ENCODE measurements at places on chromosomes 2 and 18.

DNA sequence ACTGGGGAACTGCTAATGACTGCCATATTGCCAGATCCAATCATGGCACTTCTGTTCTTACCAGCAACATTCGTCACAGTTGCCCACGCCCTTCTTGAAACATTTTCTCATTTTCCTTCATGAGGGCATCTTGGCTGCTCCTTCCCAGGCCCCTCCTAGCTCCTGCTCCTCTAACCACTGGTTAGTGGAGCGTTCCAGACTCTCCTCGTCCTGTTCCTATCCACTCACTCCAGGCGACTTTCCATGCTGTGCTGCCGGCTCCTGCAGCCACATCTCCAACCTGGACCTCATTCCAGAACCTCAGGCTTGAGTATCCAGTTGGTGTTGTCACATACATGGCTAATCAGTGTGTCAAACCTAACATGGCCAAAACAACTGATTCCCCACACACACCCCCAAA is 1.3 kb upstream of the ADI1 start:
- no peak for DNase-seq

DNA sequence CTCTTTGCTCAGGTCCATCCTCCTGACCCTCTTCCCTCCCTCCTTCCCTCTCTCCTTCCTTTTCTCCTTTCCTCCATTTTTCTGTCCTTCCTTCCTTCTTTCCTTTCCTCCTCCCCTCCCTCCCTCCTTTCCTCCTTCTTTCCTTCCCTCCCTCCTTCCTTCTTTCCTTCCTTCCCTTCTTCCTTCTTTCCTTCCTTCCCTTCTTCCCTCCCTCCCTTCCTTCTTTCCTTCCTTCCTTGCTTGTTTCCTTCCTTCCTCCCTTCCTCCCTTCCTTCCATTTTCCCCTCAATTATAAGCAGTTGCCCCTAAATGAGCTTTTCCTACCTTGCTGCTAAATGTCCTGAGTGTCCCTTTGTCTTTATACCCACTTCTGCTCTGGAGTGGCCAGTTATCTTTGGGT is 103.3 kb downstream of the NDUFA10 start:
- no peak for DNase-seq

GRCh38 chr2:31251018-31251417 is 17.1 kb downstream of the EHD3 start:
- no peak for DNase-seq

DNA sequence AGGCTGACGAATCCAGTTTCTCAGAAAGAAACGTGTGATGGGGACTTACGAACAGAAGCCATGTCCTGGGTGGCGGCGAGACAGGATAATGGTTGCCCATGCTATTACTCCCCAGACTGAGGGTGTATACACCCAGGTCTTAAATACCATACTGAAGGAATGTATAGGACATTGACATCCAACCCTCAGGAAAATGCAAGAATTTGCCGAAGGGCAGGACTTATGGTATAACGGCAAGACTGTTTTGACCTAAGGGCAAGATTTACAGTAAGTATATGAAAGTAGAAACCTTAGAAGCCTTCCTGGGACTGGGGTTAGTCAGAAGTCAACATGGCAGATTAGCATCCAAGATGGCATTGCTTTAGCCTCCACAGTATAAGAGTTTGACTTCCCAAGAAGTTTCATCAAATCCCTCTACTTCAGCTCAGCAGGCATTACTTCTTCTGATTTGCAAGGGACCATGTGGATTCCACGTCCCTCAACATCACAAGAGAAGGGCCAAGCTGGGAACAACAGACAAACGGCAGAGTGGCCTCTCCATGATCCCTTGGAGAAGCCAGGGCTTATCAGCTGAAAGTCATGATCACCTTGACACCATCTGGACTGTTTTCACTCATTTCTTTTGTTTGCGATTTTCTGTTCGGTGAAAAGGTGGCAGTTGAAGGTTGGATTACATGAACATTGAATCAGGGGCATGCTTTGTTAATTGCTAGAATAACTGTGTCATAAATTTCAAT is 21.1 kb downstream of the ST3GAL5 start:
- DNase-seq = no peak

DNA sequence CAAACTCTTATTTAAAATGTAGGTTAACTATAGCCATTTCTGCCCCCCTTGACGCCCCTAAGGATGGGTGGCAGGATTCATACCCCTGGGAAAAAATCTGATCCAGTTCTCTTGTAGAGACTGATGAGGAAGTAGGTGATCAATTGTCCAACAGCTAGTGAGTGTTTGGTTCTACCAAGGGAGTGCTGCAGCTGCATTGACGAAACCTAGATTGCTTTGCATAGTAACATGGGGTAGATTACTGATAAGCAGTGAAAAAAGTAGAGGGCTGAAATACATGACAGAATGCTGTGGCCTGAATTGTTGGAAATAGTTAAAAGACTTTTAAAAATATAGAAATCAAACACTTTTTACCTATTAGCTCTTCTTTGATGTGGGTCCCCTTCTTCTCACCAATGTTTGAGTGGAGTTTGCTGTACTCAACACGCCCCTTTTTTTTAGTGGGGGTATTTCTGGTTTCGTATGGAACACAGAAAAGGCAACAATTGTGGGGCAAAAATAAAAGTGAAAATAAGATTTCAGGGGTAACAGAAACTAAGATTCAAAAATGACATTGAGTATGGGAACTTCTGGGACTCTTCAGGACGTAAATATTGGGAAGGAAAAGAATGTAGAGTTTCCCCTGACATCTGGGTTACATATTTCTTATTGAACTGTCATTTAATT is 66.2 kb downstream of the MAIP1 start:
- no peak for DNase-seq

DNA sequence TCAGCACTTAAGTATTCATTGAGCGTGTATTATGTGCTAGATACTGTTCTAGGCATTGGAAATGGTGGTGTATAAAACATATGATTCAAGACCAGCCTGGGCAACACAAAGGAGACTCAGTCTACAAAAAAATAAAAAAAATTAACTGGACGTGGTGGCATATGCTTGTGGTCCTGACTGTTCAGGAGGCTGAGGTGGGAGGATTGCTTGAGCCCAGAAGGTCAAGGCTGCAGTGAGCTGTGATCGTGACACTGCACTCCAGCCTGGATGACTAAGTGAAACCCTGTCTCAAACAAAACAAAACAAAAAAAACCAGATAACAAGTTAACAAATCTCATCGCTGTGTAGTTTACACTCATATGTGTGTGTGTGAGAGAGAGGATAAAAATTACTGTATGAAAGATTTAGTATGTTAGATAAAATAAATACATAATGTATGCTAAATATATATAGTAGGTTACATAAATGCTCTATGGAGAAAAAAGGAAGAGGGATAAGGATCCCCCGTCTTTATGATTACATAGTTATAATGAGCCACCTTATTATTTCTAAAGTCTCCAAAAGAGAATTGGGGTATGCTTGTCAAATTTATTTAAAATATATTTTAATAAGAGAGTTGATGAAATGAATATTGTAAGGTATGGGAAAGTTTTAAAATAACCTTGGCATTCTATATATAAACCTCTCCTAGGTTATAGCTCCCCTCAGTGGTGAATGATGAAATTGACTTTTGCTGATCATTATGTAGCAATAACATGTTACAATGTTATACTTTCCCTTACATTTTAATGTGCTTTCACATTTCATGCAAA is 69.2 kb downstream of the EHBP1 start:
- DNase-seq = peak; percentile 46

GRCh38 chr2:186575302-186575701 is 14.6 kb upstream of the ITGAV start:
- no peak for DNase-seq

GRCh38 chr2:95009412-95009811 is 16.1 kb upstream of the MAL start:
- no peak for DNase-seq

DNA sequence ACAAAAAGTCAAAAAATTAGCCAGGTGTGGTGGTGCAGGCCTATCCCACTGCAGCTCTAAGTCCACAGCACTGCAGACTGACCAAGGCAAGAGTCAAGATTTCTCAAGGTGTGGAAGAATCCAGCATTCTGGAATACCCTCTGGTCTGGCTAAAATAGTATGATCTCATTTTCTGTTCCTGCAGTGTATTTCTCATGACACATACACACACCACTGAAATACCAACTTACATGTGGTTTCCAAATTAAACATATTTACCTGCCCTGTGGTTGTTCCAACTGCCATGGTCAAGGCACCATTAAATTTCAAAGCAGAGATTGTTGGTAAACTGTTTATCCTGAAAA is 30.9 kb downstream of the NOL10 start:
- DNase-seq = no peak

DNA sequence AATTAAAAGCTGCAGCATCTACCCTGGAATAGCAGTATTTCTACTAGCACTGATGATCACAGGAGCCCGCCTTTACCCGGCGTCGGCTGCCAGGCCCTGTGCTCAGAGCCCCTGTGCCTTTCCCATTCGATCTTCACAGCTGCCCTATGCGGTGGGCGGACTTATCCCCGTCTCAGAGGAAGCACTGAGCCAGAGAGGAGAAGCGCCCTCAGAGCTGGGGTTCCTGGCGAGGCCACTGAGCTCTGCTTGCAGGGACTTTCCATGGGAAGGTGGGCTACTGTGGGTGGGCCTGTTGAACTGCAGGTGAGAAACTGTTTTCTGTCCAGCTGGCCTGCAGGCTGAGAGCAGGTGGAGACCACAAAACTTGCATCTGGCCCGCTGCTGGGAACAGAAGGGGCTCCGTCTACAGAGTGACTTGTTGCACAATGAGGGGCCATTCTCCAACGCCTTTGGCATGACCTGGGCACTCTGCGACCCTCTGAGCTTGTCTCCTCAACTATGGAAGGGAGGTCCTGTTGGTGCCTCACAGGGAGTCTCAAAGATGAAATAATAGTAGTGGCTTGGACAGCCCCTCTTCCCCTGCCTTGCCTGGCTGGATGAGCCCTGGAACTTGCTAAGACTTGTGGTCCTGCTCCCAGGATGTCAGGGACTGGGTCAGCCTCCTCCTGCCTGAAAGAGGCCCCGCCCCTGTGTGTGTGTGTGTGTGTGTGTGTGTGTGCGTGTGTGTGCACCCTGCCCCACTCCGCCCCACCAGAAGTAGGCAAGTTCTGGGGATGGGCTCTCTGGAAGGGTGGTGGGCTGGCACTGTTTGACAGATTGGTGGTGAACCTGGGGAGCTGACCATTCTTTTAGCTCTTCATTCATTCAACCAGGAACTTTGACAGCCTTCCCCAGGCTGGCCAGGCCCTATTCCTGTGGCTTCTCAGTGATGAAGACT is 32.7 kb downstream of the GLI2 start:
- DNase-seq = no peak

- DNase-seq = no peak
Observed at GRCh38 chr2:42960002-42960841, 167.8 kb upstream of the HAAO start.

GRCh38 chr2:88880441-88880953 is 189.0 kb downstream of the RPIA start:
- peak; percentile 72 for DNase-seq

- no peak for DNase-seq
Observed at GRCh38 chr2:59752512-59752911, 800.9 kb downstream of the BCL11A start.

DNA sequence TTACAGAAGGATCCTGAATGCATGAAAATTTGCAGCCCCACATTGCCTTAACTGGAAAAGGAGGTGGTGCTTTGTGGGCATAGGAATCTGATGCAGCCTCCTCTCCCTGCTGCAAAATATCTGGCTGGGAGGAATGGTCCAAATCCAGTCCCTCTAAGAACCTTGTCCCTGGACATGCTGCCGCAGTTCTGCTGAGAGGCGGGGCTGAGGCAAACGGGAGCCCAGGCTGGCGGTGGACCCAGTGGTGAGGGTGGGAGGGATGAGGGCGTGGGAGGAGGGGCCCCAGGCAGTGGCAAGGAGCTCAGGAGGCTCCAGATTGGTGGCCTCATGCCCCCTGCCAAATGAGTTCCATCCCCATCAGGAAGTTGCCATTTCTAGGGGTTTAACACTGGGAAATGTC is 36.2 kb downstream of the ZAP70 start:
- DNase-seq = no peak

GRCh38 chr2:179344970-179345369 is 80.3 kb upstream of the SESTD1 start:
- DNase-seq = no peak

GRCh38 chr2:99488539-99489062 is 1.2 kb downstream of the REV1 start:
- no peak for DNase-seq

DNA sequence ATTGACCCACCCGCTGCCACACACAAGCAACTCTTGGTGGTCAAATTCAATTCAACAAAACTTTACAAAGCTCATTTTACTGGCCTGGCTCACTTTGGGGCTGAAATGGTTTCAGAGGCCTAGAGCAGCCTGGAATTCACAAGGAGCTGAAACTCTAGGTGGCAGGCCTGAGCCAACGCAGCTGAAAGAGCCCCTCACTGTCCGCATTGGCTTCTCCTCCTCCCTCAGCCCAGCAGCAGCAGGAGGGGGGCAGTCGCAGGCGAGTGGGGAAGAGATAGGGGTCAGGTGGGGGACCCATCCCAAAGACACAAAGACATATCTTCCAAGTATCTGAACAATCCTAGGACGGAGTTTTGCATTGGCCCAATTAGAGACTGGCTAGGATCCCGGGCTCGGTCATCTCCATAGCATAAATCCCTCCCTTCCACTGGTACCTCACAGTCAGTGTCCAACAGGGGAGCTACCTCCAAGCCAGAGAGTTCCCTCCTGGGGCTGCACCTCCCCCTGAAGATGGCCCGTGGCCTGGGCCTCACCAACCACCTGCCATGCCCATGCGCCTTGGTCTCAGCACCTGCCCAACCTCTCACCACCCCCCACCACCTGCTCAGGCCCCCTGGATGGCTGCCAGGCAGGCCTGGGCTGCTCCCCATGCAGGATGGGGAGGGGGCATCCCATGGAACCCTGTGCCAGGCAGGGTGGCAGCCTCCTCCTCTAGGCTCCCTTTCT is 113.4 kb downstream of the ZBTB7C start:
- DNase-seq = no peak

DNA sequence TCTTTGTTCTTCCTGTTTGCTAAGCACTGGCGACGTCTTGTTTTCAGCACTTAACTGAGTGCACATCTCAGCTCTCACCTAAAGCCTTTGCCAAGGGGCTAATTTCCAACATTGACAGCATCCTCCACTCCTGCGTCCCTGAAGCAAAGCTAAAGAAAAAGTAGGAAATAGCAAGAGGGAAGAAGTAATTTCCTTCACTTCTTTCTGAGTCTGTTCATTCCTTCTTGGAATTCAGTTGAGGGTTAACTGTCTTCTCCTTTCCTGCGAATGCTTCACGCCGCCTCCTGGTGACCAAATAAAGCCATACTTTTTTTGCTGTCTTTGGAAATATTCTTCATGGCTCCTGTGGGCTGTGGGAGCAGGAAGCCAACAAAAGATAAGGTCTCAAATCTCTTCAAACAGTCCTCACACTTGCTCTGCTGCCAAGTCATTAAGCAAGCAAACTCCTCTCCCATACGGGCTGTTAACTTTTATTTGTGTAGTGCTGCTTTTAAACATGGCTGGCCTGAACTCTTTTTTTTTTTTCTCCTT is 100.9 kb downstream of the DPP10 start:
- no peak for DNase-seq

All from B cell (primary cell).